ENCODE measurements at places on chromosomes 11 and 22. TPM values are rescaled to one million over a fixed set of nuclear protein-coding genes. Genes with fewer than 3 reads are reported as not detected.

- DNase-seq, result no peak
Measured at GRCh38 chr11:131136486-131136885, 220.2 kb upstream of the SNX19 start.

DNA sequence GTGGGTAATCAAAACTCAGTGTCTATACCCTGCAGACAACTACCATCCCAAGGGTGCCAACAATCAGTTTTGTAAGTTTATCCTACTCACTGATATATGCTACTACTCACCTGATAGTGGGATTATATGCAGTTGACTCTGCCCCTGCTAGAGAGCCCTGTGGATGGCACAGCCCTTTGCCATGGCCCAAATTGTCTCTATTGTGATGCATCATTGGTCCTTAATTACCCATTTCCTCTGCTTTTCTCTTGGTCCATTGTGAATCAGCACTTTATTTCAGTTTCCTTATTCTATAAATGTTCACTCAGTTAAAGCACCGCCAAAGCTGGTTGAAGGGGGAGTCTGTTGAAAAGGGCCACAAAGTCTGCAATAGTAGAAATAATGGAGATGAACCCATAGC is 42.3 kb downstream of the PLAAT5 start:
- DNase-seq, result no peak

DNA sequence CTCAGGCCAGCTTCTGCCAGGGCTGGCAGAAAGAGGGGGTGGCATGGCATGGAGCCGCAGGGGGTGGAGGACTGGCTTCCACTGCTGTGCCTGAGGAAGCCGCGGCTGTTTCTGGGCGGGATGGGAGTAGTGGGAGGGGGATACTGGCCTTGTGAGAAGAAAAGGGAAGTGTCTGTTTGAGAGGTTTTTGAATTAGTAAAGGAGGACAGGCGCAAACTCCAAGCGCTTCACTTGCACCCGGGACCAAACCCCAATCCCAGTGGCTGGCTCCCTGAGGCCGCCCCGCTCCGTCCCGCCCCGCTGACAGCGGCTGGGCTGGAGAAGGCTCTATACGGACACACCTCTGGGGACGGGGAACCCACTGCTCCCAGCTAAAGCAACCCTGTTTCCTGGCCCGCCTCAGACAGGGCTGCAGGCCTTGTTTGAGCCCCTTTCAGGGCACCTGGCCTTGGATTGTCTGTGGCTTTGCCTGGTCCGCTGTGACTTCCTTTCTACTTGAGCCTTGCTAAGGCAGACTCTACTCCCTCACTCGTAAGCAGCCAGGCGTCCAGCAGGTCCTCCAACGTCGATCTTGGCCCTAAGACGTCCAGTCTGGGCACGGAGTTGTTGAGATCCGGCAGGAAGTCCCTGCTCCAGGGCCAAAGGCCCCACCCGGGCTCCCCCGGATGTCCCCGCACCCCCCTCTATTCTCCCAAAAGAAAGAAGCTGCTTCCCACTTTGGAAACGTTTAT is 2.2 kb downstream of the APOA1 start:
- DNase-seq, result no peak

GRCh38 chr22:23216461-23217170 is 36.3 kb downstream of the BCR start:
- DNase-seq, result peak; percentile 21

GRCh38 chr22:32801537-32802236 is at the start of gene TIMP3:
Gene TIMP3, plus strand, starts transcription at chr22:32801705. Its CDS starts 297 bp downstream, at chr22:32802002.
- DNase-seq, result peak; percentile 35

- peak; percentile 4 for DNase-seq
Measured at GRCh38 chr11:86955111-86955360, 159 bp downstream of the FZD4 start.

DNA sequence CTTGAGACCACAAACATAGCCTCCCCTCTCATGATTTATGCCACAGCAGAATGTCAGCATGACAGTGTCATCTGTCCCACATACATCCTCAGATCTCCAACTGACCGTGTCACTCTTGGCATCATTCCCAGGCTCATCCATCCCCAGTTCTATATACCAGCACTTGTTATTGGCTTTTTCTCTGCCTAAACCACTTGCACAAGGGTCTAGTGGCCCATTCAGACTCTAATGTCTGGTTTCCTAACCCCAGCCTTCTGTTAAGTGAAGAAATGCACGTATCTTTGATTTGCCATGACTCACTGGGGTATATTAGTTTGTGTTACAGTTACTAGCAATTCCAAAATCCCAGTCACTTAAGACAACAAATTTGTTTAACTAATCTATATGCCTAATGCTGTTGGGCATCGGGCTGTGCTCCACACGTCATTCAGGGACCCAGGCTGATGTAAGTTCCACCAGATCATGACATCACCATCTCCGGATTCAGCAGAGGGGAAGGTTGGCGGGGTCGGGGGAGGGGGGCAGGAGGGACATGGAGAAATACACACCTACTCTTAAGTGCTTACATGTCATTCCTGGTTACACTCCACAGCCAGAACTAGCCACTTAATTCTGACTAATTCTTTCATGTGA is 517.4 kb downstream of the BUD13 start:
- DNase-seq, result no peak

DNA sequence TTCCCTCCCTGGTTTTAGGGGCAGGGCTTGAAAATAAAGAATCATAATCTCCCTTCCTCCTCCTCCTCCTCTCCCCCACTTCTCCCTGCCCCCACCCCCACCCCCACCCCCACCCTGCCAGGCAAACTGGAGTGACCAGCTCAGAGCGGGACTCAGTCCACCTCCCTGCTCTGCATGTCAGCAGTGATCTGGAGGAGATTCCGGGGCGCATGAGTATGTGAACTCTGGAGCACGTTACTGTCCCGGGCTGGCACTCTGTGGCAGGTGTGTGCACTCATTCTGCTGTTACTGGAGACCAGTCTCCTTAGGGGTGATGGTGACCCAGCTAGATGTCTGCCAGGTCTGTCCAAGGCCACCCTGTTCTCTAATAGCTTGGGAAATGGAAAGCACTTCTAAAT is 33.9 kb downstream of the MARK2 start:
- no peak for DNase-seq

DNA sequence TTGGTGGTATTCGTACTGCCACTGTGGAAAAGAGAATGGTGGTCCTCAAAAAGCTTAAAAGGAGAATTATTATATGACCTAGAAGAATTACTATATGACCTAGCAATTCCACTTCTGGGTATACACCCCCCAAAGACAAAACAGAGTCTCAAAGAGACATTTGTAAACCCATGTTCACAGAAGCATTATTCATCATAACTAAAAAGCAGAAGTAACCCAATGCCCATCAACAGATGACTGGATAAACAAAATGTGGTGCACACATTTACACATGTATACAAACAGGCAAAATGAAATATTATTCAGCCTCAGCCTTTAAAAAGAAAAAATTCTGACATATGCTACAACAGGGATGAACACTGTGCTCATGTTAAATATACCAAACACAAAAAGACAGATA is 89.4 kb downstream of the ARHGAP32 start:
- DNase-seq, result no peak

GRCh38 chr11:68904248-68904847 is 657 bp downstream of the IGHMBP2 start:
- peak; percentile 24 for DNase-seq

DNA sequence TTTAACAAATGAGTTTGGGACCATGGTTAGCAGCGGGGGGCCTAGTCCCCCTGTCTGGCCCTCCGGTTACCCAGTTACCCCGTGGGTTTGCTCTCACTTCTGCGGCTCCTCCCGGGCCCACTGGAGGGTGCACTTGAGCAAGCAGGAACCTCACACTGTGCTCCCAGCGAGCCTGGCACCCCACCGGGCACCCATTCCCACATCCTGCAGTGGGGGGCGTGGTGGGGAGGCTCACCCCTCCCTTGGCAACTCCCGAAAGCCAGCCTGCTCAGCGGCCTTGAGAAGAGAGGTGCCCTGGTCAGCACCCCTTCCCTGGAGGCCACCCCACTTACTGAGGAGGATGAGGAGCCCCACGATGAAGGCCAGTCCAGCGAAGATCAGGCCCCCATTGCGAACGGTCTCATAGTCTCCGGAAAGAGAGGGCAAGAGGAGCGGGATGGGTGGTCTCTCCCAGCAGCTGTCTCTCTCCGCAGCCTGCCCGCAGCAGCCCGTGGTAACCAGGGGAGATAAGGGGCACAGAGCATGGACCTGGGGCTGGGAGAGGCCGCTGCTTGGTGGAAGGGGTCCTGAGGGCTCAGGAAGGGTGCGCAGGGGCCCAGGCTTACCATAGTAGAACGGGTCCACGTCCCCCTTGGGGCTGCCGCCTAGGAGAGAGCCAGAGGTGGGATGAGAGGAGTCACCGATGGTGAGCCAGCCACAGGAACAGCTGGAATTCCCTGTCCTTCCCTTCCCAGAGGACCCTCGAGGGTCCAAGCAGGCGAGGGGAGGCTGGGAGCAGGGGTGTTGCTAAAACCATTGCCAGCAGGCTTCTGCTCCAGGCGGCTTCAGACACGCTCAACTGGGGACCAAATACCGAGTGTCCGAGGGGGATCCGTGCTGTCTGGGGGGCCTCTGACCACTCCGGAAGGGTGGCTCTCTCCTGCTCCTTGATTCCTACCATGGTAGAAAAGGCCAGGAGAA is 2.2 kb downstream of the FXYD2 start:
- peak; percentile 40 for DNase-seq

- DNase-seq, result no peak
Measured at GRCh38 chr11:83310718-83311117, 24.6 kb upstream of the CCDC90B start.

DNA sequence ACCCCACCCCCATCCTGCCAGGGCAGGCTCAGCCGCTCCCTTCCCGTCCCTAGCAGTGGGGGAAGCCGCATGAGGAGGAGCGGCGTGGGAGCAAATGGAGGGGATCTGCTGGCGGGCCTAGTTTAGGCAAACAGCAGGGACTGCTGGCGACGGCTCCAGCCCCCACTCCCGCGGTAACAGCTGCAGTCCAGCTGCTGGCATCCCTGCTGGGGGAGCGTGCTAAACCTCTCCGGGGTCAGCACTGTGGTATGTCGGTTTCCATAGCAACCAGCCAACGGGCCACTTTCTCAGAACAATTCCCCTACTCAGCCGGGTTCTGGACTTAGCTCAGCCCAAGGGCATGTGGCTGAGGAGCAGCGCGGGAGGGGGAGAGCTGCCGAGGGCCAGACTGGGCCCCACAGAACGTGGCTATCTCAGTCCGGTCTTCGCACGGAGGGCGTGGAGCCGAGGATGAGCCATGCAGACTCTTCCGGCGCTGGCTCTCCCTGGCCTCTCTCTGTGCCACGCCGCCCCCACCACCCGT is 98.8 kb downstream of the PKNOX2 start:
- DNase-seq, result no peak

DNA sequence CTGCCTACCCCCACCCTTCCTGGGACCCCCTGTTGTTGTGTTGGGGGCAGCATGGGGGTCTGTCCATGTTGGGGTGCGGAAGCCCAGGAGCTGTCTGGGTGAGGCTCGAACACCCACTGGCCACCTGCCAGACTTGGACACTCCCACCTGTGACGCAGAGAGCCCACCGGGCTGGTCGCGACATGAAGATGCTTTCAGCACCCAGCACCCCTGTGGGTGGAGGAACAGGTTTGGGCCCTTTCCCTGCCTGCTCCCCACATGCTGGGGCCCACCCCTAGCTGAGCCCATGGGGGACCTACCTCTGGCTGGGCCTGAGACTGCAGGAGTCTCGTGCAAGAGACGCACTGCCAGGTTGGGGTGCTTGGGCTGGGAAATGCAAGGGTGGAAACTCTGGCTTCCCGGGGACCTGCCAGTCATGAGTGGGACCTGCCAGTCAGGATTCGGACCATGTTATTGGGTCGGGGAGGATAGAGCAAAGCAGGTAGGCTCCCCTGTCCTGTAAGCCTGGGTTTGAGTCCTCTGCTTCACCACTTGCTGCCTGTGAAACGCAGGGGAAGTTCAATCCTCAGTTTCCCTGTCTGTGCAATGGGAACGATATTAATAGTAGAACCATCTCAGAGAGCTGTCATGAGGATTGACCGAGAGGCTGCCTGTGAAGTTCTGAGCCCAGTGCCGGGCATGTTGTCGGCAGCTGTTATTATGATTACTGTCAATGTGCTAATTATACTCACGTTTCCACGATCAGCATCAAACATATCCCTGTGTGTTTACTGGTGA is 24.1 kb downstream of the KIAA1671 start:
- DNase-seq, result no peak

DNA sequence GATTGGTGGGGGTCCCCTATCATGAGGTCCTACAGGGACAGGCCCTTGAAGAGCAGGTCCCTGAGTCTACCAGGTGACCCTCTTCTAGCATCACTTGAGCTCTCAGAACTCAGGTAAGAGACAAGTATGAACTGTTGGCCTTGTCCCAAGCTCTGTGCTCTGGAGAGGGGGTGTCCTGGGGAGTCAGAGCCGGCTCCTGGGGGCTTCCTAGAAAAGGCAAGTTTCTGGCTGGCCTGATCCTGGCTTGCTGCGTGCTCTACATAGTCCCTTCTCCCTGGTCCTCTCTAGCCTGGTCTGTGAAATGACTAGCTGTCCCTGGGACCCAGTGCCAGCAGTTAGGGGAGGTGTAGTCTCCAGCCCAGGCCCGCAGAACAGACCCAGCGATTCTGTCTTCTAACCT is 11.4 kb downstream of the ATG16L2 start:
- no peak for DNase-seq

DNA sequence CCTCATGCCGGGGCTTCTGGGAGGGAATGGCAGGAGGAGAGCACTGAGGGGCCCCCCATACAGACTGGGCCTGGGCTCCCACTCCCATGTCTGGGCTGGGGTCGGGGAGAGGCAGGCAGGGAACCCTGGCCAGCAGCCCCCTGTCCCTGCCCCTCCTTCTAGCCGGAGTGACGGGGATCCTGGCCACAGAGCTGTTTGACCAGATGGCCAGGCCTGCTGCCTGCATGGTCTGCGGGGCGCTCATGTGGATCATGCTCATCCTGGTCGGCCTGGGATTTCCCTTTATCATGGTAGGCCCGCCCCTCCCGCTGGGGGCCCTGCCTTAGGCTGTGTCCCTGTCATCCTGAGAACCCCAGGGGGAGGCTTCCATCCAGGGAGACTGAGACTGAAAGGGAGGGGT is 10.0 kb upstream of the MIF start:
- DNase-seq, result no peak

DNA sequence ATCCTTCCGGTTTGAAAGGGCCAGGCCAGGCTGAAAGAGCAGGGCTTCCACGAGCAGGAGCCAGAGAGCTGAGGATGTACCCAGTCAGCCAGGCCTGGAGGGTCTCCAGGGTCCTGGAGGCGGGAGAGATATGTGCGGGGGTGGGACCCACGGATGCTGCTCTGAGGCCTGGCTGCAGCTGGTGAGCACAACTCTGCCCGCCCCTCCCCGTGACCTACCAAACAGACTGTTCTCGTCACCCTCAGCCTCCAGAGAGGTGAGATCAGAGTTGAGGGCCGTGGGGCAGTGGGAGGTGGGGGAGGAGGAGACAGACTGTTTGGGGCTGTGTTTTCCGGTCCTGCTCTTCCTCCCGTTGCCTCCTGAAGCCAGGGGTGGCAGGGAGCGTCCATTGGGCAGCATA is 42.2 kb downstream of the TRIOBP start:
- DNase-seq, result no peak

GRCh38 chr11:44127130-44127529 is 31.7 kb downstream of the EXT2 start:
- DNase-seq, result no peak

- peak; percentile 4 for DNase-seq
Measured at GRCh38 chr11:47099214-47099917, 77.3 kb downstream of the ARFGAP2 start.

The TMEM126A gene
- 34.9 TPM for total RNA-seq

The MMP27 gene
- not detected for total RNA-seq

The SERHL2 gene
- total RNA-seq, result not detected

The RIC3 gene
- total RNA-seq, result 0.96 TPM

The RBMXL2 gene
- total RNA-seq, result not detected

The CD3D gene
- total RNA-seq, result not detected

The SHANK3 gene
- total RNA-seq, result 1.9 TPM

The OOSP4A gene
- total RNA-seq, result not detected

The GAL3ST1 gene
- not detected for total RNA-seq

The DAGLA gene
- 1.0 TPM for total RNA-seq

The C11orf97 gene
- not detected for total RNA-seq

The FAM111B gene
- total RNA-seq, result 1.6 TPM

The USP2 gene
- total RNA-seq, result 0.54 TPM

All from MCF 10A (cell line).